ENCODE measurements at places on chromosomes 11 and 22.

- no peak for DNase-seq
Measured at GRCh38 chr22:20174785-20175596, 24.1 kb upstream of the CCDC188 start.

- DNase-seq: no peak
Measured at GRCh38 chr11:62575156-62575555, 1.5 kb upstream of the EEF1G start.

DNA sequence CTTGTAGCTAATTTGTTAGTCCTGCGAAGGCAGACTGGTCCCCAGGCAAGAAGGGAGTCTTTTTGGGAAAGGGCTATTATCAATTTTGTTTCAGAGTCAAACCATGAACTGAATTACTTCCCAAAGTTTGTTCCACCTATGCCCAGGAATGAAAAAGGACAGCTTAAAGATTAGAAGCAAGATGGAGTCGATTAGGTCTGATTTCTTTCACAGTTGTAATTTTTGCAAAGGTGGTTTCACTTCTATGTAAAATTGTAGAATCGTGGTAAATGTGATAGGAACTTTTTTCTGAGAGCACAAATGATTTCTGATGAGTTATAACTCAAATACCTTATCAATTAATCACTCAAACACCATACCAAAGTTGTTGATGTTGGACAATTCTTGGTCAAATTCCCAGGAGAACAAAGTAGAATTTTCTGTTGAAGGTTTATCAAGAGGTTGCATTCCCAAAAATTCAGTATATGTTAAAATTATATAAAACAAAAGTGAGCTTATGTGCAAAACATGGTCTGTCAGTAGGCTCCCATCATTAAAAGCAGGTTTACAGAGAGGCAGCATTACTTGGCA is 2.9 kb upstream of the CTSC start:
- no peak for DNase-seq

- DNase-seq: no peak
Measured at GRCh38 chr11:123334925-123335324, 95.1 kb upstream of the GRAMD1B start.

- DNase-seq: peak; percentile 54
Measured at GRCh38 chr11:102451681-102452460, 694 bp downstream of the TMEM123 start.

DNA sequence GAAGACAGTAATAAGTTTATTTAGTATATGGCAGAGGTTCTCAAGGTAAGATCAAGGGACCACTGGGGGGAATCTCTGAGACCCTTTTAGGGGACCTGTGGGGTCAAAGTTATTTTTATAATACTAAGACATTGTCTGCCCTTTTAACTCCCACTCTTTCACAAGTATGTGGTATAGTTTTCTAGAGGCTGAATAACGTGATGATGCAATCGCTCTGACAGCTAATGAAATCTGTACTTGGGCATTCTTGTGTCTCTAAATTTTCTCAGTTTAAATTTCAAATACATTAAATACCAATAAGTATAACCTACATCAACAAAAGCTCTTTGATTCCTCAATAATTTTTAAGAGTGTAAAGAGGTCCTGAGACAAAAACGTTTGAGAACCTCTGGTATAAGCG is 147.9 kb downstream of the ATG16L2 start:
- no peak for DNase-seq

DNA sequence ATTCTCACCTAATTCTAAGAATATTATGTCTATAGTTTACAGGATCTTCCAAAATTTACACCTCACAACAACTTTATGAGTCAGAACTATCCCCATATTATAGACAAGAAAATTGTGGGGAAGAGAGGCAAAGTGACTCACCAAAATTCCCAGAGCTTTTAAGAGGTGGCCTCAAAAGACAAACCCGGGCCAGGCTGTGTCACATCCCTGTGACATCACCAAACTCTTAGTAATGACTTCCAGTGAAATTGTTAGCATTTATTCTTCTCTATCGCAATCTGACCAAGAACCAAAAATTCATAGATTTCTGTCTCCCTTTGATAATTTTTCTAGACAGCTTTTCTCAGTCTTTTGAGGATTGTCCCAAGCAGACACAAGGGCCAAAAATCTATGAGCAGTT is 134.3 kb downstream of the SNX19 start:
- no peak for DNase-seq

- DNase-seq: no peak
Measured at GRCh38 chr22:23569716-23570115, 10.4 kb downstream of the IGLL1 start.

DNA sequence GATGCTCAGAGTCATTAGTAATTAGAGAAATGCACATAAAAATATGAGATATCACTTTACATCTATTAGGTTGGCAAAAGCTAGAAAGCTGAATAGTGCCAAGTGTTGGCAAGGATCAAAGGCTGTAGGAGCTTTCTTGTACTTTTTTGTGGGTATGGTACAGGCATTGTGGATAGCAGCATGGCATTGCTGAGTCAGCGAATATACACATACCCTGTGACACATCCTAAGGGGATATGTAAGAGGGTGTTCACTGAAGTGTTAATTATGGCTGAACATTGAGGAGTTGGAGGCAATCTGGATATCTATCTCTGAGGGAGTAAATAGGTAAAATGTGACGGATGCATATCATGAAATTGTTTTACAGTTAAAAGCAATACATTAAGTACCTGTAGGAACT is 27.0 kb upstream of the IL18BP start:
- DNase-seq: no peak

GRCh38 chr11:64853709-64854108 is 9.3 kb upstream of the CDC42BPG start:
- DNase-seq: no peak

DNA sequence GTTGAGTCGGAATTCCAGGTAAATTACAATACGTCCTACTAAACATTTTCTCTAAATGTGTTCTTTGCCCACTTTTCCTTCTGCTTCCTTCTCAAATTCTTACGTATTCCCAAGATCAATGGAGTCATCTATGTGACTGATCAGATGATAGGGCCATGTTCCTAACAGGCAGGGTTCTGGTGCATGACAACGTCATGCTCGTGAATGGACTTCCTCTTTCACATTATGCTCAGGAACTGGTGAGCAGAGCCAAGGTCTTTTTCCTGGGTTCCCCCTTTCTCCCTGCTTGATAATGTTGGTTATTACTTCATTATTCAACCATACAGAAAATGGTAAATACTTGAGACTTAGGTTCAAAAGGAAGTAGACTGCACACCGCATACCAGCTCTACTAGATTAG is 789.4 kb downstream of the OPCML start:
- no peak for DNase-seq

DNA sequence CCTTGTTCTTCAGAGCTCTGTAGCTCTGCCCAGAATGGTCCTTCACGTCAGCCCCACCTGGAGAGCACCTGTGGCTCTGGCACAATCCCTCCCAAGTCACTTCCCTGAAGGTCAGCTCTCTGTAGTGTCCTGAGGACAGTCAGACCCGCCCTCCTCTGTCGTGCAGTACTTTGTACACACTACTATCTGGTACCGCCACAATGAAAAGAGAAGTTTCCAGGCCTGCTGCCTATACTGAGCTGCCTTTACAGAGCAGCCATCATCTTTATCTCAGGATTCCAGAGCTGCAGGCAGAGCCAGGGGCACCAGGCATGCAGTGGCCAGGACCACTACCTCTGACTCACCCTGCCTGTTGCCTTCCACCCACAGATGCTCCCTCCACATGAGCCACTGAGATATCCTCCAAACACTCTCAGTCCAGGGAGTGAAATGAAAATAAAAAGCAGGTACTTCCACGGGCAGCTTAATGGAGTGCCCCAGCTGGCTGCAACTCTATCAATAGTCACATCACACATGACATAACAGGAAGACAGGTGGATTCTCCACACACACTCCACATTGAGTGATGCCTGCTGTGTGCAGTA is 7.3 kb downstream of the PACSIN2 start:
- DNase-seq: no peak

DNA sequence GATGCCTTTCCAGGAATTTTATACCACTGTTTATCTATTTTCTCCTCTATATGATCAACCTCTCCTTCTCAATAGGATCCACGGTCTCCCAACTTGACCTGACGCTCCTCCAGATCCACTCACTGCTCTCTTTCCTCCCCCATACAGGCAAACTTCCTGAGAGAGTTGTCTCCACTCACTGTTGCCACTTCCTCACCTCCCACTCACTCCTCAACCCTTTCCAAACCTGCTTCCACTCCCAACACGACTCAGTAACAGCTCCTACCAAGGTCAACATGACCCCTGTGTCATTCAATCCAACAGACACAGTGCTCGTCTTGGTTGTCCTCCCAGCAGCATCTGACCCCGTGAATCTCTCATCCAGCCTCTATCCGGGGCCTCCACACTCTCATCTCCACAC is 3.1 kb downstream of the APBB1 start:
- no peak for DNase-seq

DNA sequence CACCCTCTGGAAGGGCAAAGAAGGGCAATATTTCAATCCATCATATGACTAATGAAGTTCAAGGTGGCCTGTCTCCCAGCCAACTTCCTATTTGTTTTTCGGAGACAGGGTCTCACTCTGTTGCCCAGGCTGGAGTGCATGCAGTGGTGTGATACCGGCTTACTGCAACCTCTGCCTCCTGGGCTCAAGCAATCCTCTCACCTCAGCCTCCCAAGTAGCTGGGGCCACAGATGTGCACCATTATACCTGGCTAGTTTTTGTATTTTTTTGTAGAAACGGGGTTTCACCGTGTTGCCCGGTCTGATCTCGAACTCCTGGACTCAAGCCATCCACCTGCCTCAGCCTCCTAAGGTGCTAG is 13.4 kb downstream of the ABTB2 start:
- no peak for DNase-seq

GRCh38 chr11:121059605-121060004 is 35.7 kb downstream of the TBCEL start:
- DNase-seq: no peak

- DNase-seq: no peak
Measured at GRCh38 chr11:42521994-42522393, 789.8 kb upstream of the API5 start.

DNA sequence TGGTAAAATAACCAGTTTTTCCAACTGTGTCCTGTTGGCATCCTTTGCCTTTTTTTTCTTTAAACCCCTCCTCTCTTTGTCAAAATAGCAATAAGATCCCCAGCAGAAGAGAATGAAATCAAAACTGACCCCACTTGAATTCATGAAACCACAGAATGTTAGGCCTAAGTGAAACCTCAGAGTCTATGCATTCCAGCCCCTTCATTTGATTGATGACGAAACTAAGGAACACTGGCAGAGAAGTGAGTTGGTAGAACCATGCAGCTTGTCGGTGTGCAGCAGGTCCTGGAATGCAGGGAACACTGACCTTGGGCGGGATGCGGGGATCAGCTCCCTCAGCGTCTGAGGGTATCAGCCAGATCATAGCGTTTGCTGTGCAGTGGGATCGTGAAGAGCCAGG is 57.5 kb downstream of the GRK3 start:
- no peak for DNase-seq

- DNase-seq: no peak
Measured at GRCh38 chr11:36292311-36292722, 3.1 kb upstream of the COMMD9 start.

- no peak for DNase-seq
Measured at GRCh38 chr22:20663941-20664593, 109.8 kb upstream of the SERPIND1 start.

DNA sequence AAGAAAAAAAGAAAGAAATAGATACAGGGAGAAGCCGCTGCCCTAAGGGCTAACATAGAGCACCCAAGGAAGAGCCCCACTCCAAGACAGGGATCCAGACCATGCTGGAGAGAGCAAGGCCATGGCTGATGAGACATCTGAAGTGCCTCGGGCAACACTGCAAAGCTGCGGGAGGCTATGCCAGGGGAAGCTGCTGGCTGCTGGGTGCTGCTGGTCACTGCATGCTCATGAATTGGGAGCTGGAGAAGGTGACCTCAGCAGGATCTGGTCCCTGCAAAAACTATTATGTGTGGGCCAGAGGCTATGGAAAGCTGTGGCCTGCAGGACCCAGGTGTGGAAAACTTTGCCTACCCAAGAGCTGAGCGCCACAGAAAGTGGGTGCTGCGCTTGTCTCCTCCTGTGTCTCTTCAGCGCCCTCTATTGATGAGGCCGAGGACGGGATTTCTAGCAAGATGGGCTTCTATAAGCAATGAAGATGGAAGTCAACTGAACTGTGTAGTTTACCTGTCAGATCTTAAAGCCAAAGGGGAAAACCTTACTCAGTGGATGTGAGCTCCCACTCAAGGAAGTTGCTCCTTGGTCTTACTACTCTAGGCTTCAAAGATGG is 17.3 kb upstream of the SLC29A2 start:
- DNase-seq: peak; percentile 35

GRCh38 chr11:111851636-111852035 is 19.7 kb downstream of the ALG9 start:
- DNase-seq: no peak

DNA sequence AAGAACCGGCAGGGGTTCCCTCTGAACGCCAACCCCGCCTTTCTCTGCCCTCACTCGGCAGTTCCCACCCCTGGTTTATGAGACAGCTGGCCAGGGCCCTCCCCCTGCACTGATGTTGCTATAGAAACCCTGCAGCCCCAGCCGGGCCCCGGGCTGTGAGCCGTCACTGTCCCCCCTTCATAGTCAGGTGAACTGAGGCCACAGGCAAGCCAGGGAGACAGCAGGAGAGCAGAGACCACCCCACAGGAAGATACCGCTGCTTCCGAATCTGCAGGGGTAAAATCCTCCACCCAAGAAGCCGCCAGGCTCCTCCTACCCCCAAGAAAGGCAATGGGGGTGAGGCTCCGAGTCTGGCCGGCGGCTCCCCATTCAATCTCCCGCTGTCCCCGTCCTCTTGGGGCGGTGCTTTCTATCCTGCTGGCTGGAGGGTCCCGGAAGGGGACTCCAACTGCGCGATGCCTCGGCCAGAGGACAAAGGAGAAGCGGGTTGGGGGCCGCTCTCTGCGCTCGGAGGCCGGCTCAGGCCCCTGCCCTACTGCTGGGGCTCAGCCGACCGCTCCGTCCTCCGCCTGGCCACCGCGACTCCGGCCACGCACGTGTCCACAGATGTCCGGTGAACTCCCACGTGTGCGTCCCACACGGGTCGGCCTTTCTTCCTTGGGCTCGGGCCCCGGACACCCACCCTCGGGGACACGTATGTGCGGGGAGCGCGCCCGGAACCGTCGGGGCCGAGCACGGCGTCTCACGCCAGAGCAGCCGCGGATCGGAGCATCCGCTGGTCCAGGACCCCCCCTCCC is 587 bp downstream of the SLC25A22 start:
- peak; percentile 61 for DNase-seq

- DNase-seq: no peak
Measured at GRCh38 chr11:113906038-113906437, 1.4 kb downstream of the HTR3B start.

GRCh38 chr22:20748731-20749428 is 25.0 kb upstream of the SERPIND1 start:
- no peak for DNase-seq

- DNase-seq: no peak
Measured at GRCh38 chr11:67413266-67413849, 2.1 kb upstream of the CARNS1 start.

DNA sequence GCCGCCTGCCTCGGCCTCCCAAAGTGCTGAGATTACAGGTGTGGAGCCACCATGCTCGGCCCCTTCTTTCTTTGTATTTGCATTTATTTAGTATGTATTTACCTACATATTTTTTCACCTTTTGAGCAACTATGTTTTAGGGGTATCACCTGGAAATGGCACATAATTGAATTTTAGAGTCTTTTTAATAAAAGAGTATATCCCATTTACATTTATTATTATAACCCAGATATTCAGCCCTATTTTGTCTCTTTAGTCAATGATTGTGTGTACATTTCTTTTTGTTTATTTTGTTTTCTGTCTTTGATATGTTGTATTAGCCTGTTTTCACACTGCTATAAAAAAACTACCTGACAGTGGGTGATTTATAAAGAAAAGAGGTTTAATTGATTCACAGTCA is 56.8 kb upstream of the CCND1 start:
- no peak for DNase-seq

All from activated T-helper 1 cell treated with anti-CD3 and anti-CD28 coated beads, Interleukin-2, amount 50 U/mL, for 16 hours (primary cell).